ENCODE measurements at places on chromosomes 5 and 9.

DNA sequence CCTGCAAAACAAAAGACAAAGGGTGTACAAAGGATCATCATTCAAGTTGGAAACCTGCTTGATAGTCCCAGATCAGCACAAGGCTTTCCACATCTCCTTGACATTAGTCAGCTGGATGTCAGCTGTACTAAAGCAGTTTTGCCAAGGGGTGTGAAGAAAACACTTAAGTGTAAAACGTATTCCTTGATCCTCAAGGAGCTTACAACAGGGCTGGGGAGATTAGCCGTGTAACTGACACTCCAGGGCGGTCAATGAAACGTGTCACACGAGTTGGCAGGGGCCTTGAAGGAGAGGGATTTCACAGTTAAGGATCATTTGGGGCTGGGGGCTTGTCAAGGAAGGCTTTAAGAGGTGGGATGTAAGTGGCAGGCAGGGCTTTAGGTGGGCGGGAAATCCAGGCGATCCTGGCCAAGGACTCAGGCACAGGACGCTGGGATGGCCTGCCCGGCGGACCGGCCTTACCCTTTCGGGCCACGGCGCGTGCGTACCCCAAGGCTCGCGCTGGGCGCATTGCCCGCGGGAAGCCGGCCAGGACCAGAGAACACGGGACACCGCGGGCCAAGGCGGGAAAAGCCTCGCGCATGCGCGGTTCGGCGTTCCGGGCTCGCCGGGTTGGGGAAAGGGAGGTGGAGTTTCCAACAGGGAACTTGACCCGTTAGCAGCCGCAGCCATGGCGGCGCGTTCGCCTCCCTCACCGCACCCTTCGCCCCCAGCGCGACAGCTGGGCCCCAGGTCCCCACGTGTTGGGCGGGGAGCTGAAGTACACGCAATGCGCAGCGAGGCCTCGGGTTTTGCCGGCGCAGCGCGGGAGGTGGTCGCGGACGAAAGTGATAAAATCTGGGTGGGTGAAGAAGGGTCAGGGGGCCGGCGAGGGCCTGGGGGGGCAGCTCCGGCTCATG lies at the start of gene CNTLN:
TSS of gene CNTLN (plus strand) at position 645 of the 899 bp plus-strand sequence. CDS start at position 671, 26 bp downstream.
- DNase-seq: peak; percentile 96

GRCh38 chr5:149702934-149703646 lies 27.0 kb upstream of the PPARGC1B start:
- DNase-seq: no peak

DNA sequence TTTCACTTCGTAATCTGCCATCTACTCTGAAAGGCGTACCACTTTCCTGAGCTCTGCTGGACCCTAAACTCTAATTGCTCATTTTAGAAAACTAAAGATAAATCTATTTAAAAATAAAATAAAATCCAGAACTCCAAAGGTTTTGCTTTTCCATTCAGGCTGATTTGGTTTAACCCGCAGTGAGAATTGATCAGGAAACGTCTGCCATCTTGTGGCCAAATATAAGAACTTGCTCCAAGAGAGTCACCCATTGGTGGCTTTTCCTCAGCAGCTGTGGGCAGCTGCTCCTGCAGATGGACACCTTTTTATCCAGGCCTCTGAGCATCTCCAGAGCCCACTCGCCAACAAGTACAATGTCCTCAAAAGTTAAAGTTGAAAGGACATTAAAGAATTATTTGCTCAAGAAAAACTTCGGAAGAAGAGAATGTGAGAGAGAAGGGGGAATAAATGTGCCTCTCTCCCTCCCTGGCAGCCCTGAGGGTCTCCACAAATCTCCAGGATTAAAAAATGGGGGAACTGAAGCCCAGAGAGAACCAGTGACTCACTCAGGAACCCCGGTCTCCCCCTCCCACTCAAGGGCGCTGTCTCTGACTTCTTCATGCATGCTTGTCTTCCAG lies 4.1 kb downstream of the SAXO1 start:
- peak; percentile 61 for DNase-seq

DNA sequence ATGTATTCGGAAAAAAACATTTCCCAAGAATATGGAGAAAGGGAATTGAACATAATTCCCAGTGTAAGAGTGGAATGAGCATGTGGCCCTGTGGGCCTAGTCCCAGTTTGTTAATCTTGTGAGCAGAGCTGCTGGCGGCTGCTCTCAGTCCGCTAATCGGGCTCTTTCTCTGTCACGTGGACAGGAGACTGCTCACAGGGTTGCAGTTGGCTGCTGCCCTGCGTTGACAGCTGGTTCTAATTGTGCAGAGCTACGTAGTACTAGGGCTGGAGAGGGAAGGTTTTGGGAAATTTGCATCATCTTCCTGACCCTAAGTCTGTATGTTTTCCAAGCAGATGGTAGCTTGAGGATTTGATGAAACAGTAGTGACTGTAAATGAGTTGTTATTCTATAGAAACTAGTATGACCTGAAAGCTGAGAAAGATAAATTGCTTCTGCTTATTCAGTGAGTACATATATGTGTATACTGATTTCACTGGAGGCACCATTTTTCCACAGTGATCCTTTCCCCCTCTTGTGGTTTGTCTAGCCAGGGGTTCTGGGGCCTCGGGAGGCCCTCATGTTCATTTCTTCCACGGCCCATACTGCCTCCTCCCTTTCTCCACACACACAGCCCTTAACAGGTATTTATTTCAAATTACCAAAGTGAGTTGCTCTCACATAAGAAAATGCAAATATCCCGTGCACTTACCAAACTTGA lies 100.6 kb downstream of the ANGPTL2 start:
- DNase-seq: peak; percentile 53

GRCh38 chr5:144378681-144379080 lies 208.0 kb downstream of the KCTD16 start:
- peak; percentile 7 for DNase-seq

DNA sequence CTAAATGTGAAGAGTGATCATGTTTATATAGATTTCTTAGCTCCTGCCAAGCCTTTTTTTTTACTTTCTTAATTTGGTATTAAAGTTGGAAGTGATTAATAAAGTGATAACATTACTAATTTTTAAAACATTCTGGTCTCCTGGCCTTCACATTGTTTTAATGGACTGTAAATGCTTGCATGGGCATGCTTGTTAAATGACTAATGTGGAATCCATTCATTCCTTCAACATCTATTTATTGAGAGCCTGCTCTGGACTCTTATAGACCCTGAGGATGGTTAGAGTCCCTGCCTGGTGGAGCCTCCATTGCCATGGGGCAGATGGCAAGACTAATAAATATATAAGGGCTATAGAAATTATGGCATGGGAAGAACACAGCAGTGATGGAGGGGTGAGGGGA lies 103.5 kb downstream of the NTRK2 start:
- no peak for DNase-seq

GRCh38 chr5:158538506-158539074 lies 561.1 kb downstream of the EBF1 start:
- DNase-seq: peak; percentile 49

DNA sequence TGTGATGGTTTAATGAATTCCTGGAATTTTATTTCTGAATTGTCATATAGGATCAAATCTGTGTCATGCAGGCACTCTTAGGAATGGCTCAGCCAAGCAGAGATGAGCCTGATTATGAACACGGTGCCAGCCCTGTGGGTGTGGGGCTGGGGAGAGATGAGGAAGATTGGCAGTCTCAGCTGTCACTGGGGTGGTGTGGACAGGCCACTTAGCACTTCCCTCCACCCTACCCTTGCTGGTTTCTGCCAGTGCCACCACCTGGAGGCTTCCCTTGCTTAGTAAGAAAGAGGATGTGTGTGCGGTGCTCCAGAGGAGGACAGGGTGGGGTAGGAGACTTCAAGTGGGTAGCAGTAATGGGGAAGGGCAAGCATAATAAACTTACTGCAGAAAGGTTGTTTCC lies 226.6 kb downstream of the CD180 start:
- DNase-seq: peak; percentile 20

DNA sequence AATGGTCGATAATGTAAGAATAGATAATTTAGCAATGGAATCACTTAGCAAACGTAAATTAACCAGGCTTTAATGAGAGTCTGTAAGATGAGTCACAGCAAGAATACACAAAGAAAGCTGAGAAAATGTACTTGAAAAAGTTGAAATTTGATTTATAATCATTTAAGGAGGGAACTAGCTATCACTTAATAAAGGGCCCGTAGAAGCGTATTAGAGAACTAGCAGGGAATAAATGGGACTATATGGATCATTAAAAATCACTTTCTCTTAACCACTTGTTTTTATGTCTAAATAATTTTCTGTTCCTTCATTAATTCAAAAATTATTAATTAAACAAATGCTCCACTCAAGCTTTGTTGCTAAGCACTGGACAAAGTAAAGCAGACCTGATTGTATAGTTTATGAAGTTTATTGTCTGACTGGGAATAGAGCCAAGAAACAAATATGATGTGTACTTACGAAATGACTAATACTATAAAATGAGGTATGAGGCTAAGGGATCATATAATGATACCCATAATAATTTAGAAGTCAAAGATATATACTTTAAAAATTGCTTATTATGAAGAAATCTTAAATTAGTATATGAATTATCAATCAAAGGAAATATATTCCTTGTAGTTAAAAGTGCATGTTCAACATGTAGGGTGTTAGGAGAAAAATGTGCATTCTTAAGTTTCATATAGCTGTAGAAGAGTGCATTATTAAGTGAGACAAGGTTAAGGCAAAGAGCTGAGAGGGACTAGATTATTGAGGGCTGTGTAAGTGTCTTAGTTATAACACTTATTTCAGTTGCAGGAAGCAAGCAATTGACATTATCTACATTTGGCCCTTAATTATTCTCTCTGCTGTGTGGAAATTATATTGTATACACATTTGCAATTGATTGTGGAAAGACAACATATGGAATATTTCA lies 196.8 kb downstream of the PRDM9 start:
- DNase-seq: no peak

DNA sequence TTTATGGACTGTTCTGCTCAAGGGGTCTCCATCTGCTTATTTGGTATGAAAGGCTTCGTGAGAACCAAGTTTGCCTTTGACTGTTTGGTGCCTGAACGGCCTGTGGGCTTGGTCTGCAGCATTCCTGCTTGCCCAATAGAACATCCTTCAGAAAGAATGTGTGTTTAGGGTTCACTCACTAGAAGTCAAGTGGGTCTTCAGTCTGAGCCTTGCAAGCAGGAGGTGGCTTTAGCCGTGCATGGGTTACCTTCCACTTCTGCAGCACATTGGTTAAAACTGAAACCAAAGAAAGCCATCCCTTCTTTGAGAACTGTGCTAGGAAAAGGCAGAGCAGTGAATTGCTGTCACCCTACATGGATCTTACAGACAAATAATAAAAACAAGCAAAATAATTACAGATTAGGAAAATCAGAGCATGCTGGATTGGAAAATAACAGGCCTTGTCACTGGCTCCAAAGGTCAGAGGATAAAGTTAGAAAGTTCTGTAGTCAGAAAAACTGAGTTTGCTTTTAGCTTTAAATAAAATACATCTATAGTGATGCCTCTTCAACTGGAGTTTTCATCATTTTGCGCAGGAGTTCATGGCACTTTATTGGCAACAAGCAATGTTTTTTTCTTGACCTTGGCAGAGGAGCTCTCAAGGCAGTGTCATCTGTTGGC lies 16.6 kb downstream of the WWC1 start:
- no peak for DNase-seq

DNA sequence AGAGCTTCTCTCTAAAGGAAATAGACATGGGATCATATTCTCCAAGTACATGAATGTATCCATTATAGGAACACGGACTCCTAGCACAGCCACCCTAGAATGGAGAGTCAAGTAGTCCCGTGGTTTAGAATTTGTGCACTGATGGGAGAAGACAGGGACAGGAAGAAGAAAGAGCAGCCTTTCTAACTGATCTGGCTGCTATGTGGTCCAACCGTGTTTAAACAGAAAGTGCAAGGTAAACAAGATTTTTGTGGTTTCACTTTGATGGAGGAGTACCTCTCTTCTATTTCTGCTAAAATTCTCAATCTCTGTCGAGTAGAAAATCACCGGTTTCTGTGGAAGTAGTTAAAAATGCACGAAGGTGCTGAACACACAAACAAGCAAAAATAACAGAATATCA lies 171.3 kb downstream of the ST8SIA4 start:
- no peak for DNase-seq
